Activated T-cell treated with anti-CD3 and anti-CD28 coated beads, Interleukin-2, amount 50 U/mL, for 48 hours (primary cell): ENCODE measurements at places on chromosomes 11 and 22.

DNA sequence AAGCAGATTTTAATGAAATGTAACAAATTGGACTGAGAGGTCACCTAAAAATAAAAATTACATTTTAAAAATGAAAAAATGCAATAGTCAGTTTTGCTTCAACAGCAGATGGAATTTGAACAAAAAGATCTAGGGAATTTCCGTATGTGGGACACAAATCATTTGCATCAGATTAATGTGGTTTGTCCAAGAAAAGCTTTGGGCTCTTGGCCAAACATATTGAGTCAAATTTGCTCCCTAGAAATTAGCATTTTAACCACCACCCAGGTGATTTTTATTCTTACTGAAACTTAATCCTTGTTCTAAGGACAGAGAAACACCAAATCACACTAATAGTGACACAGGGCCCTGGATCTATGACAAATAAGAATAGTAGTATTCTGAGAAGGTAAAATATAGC is 1477.8 kb downstream of the FAM181B start:
- no peak for DNase-seq

DNA sequence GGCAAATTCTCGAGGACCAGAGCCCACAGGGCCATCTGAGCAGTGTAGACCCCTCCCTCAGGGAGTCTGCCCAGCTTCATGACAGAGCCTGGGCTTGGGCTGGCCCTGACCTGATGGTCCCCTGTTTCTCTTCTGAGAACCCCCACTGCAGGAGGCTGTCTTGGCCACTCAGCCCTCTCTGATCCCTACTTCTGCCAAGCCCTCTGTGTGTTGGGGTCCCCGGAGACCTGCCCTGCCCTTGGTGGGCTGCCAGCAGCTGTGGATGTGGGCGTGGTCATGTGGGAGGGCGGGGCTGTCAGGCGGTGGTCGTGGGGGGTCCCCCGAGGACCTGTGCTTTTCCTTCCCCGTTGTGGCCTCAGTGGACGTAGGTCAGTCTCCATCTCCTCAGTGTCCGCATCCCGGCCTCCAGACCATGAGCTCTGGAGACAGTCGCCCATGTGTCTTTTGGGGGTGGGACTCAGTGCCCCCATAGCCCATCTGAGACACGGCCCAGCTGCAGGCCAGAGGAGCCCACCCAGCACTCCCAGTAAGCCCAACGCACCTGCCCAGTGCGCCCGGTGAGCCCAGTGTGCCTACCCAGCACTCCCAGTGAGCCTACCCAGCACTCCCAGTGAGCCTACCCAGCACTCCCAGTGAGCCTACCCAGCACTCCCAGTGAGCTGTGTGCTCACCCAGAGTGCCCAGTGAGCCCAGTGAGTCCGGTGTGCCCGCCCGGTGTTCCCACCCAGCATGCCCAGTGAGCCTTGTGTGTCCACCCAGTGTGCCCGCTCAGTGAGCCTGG is 409.2 kb downstream of the TBC1D22A start:
- DNase-seq = no peak

- DNase-seq = no peak
Measured at GRCh38 chr11:132472411-132473172, 1059.7 kb downstream of the OPCML start.

DNA sequence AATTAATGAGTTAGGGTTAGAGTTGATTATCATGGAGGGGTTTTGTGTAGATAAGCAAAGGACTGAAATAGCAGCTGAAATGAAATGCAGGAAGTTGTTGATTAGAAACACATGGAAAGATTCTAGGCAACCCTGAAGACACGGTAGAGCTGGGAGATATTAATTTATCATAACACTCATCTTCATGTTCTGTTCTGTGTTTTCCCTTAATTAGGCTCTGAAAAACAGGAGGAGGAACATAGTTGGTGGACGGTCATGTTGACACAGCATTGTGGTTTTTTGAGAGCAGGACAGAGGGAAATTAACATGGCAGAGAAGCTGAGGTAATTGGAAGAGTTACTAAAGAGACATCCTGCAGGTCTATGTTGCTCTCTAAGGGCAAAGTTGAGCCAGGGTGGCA is 138.8 kb upstream of the UBASH3B start:
- DNase-seq = no peak

DNA sequence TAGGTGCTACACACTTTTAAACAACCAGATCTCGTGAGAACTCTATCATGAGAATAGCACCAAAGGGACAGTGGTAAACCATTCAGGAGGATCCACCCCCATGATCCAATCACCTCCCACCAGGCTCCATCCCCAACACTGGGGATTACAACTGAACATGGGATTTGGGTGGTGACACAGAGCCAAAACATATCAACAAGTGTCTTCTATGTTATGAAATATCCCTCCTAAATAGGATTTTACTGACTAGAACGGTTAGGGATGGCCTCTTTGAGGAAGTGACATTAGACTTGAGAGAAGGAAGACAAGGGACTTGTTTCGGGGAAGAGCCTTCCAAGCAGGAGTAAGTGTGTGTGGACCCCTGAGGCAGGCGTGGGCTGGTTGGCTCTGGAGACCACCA is 11.9 kb upstream of the MRPL11 start:
- DNase-seq = no peak

DNA sequence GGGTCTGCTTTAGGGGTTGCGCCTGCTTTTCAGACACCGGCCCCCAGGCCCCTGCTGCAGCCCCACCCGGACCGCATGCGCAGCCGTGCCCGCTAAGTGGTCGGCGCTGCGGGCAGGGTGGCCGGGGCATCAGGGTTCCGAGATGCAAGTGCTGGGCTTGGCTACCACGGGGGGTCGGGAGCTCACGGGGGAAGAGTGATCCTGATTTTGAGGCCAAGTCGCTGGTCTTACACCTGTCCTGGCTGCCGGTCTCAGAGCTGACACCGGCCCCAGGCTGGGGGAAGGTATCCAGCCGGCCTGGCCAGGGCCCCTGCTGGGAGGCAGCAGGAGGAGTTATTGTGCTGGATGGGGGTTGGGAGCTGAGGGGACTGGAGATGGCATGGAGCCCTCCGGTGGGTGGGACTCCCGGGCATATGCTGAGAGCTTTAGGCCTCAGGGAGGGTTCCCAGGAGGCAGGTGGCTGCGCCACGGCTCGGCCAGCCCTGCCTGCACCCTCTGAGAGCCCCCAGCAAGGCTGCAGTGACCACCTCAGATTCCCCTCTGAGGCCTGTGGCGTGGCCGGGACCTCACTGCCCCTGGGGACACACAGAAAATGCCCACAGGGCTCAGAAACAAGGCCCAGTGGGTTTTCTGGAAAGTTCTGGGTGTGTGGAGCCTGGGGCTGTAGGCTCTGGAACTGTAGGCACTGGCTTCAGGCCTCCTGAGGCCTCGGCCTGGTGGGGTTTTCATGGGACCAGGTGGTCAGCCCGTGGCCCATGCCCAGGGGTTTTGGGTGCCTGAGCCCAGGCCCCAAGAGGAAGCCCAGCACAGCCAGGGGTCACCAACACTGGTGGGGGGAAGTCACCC is 4.4 kb upstream of the MUC5AC start:
- no peak for DNase-seq

GRCh38 chr11:17845431-17845881 is 110.9 kb downstream of the KCNC1 start:
- no peak for DNase-seq

GRCh38 chr11:11478687-11479086 is 125.6 kb upstream of the CSNK2A3 start:
- no peak for DNase-seq

GRCh38 chr11:126076641-126077040 is 14.0 kb upstream of the CDON start:
- DNase-seq = no peak

GRCh38 chr11:22711071-22711770 is 44.8 kb downstream of the GAS2 start:
- no peak for DNase-seq

- no peak for DNase-seq
Measured at GRCh38 chr22:50313021-50313420, 5.6 kb upstream of the PLXNB2 start.

- DNase-seq = no peak
Measured at GRCh38 chr11:17691550-17691949, 27.8 kb upstream of the MYOD1 start.

DNA sequence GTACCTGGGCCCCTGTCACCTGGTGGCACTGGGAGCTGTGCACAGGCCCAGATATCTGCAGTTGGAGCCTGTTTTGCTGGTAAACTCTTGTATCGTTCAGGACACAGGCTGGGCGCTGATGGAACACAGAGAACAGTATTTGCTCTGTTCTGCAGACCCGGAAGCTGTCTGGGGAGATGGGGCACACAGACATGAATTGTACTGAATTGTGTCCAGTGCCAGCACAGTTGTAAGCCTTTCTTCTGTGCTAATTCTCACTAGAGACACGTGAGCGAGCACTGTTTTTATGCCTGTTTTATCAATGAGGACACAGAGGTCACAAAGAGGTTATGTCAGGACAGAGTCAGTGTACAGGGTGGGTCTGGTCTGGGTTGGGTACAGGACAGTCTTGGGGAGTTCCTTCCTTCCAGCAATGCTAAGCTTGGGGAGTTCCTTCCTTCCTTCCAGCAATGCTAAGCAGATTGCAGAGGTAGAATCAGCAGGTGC is 24.4 kb upstream of the ACR start:
- no peak for DNase-seq

- DNase-seq = peak; percentile 78
Measured at GRCh38 chr11:67356864-67357561, 3.7 kb upstream of the POLD4 start.

- DNase-seq = no peak
Measured at GRCh38 chr22:19285831-19286230, 5.7 kb downstream of the CLTCL1 start.

DNA sequence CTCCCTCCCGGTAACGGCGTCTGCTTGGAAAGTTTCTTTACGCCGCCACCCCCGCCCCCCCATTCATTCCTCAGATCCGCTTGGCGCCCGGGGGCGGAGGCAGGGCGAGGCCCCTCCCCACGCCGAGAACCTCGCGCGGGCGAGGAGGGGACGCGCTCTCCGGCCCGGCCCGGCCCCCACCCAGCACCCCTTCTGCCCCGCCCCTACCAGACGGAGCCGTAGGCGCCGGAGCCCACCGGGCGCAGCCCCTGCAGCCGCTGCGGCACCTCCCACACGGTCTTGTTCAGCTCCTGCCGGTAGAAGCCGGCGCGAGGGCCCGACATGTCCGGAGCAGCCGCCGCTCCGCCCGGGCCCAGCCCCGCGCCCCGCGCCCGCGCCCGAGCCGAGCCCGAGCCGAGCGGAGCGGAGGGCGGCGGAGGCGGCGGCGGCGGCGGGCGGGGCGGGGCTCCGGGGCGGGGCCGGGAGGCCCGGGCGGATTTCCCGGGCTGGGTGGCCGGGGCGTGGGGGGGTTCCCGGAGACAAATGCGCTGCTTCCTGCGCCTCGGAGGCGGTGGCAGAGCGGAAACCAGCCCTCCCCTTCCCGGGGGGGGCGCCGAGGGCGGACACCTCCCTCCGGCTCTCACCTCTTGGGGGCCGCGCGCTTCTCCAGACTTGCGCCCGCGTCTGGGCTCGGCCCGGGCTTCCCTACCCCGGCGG is at the start of gene MAPK11:
Gene MAPK11 (minus strand): TSS at position 411 of the 696 bp plus-strand sequence. CDS start 88 bp downstream, at position 323.
- DNase-seq = peak; percentile 77

- DNase-seq = no peak
Measured at GRCh38 chr22:25183949-25184619, 15.6 kb upstream of the CRYBB3 start.

GRCh38 chr11:15145615-15146014 is 30.9 kb downstream of the INSC start:
- DNase-seq = no peak

DNA sequence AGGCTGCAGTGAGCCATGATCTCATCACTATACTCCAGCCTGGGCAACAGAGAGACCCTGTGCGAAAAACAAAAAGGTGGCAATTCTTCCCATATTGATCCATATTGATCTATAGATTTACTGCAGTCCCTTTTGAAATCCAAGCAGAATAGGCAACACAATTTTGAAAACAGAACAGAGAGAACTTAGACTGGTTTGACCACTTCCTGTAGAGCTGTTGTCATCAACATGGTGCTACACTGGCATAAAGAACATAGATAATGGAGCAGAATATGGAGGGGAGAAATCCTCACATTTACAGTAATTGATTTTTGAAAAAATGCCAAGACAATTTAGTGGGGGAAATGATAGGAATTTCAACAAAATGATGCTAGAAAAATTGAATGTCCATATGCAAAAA is 34.1 kb downstream of the GRK3 start:
- no peak for DNase-seq

DNA sequence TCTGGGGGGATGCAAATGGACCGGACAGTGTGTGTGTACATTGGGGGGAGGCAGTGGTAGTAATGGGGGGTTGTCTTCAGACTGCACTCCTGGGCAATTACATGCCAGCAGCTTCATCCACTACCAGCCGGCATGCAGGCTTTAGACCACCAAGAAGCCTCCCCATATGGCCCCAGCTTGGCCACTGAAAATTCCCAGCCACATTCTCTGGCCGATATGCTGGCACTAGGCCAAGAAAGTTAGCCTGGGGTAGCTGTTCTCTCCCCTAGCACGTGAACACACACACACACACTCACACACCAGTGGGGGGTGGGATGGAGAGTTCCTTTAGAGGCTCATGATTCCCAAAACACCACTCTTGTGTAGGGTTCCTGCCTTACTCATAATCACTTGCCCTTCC is 3.6 kb upstream of the ROBO3 start:
- DNase-seq = no peak

GRCh38 chr11:17544181-17544622 is at the start of gene USH1C:
TSS of gene USH1C (minus strand) at chr11:17544416. CDS start at chr11:17544307, 109 bp downstream.
- DNase-seq = peak; percentile 66

DNA sequence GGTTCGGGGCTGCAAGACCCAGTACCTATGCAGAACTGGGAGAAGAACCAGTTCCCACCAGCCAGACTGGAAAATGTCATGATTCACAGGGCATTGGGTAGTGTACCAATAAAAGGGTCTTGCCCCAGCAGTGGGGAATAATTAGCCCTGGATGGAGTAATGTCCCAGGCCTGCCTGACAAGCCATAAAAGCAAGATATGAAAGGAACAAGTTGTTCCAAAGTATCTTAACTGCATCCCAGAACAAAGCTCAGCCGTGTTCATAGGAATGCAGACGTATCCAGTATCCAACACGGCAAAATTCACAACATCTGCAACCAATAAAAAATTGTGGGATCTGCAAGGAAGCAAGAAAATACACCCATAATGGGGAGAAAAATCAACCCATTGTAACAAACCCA is 47.9 kb downstream of the ASCL2 start:
- no peak for DNase-seq

DNA sequence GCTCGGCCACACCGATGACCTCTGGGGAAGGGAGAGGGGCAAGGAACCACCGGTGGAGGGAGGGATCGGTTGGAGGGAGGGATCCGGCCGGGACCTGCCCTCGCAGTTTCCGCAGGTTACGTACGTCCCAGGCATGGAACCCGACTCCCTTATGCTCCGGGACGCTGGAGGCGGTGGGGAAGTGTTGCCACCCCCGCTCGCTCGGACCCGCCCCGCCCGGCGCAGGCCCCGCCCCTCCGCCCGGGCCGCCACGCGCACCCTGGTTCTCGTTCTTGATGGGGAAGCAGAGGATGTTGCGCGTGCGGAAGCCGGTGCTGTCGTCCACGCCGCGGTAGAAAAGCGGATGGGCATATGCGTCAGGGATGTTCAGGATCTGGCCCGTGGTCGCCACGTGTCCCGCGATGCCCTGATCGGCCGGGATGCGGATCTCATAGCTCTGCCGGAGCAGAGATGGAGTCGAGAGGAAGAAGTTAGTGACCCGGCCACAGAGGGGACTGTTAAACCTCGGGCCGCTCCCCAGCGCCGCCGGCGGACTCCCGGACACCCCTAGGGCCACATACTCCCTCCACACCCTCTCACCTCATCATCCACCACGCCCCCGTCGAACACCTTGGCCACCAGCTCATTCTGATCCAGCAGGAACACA is 89.8 kb downstream of the PDE2A start:
- DNase-seq = peak; percentile 64
